ENCODE measurements at places on chromosomes 7 and 10. TPM values are rescaled to one million over a fixed set of nuclear protein-coding genes. Genes with fewer than 3 reads are reported as not detected.

The PLAC9 gene
- total RNA-seq = not detected

The CTNNA3 gene
- total RNA-seq = not detected

The DNAH11 gene
- total RNA-seq = not detected

The RAPGEF5 gene
- 0.46 TPM for total RNA-seq

The ABCC2 gene
- total RNA-seq = 0.91 TPM

The GET4 gene
- total RNA-seq = 42.5 TPM

The FAM107B gene
- 142 TPM for total RNA-seq

The SLC39A12 gene
- total RNA-seq = not detected

The CALML5 gene
- not detected for total RNA-seq

The SKAP2 gene
- 14.0 TPM for total RNA-seq

The ASIC3 gene
- total RNA-seq = 3.6 TPM

The SPDYE3 gene
- total RNA-seq = not detected

The NUDT13 gene
- total RNA-seq = 1.3 TPM

All from activated CD8-positive, alpha-beta memory T cell treated with anti-CD3 and anti-CD28 coated beads for 36 hours (primary cell).